ENCODE measurements at places on chromosomes 6 and 20.

- DNase-seq, result no peak
Measured at GRCh38 chr6:101114703-101115102, 233.6 kb upstream of the ASCC3 start.

GRCh38 chr6:26520237-26520849 lies 17.8 kb upstream of the HMGN4 start:
- no peak for DNase-seq

- no peak for DNase-seq
Measured at GRCh38 chr6:138576313-138576712, 77.0 kb upstream of the NHSL1 start.

GRCh38 chr6:34172961-34173775 lies 27.3 kb upstream of the GRM4 start:
- DNase-seq, result no peak

DNA sequence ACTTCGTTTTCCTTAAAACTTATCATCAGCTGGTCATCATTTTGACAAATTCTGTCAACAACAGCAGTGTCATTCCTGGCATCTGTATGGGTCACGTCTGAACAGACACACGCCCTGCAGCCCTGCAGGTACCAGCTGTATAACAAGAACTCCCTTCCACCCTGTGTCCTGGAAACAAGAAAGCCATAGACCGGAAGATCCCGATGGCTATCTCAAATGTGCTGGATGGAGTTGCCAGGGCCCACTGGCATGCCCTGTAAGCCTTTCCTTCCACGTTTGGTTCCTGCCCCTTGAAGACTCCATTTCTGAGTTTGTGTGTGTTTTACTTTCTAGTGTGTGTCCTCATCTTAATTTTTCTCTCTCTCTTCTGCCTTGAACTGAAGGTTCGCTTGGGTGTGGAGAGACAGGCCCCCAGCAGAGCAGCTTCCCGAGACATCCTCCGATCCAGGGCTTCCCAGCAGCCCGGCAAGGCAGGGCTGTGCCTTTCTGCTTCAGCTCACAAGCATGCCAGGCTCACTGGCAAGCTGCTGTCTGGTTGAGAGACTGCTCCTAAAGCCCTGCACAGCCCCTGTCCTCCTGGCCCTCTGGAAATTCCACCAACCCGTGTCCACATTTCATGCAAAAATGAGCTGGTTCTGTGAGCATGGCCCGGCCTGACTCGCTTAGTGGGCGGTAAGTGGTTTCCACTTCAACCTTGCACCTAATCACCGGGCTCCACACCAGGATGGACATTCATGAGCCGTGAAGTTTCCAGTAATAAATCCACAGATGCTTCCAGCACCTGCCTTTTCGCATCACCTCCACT lies 8.7 kb downstream of the GFRA4 start:
- DNase-seq, result no peak

DNA sequence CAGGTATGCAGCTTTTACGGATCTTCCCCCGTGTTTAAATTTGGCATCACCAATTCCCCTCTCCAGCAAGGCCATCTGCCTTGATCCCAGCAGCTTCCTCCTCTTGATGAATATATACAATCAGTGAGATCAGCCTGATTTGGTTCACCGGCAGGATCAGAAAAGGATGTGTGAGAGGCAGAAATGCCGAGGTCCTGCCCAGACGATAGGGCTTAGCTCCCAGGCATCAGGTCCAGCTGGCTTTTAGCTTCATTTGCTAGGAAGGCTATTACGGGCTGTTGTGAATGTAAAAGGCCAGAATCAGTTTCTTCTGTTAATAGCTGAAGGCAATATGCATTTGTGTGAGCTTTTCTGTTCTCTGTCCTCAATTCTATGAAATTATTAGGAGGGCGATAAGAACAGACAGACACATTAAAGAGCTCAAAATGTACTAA lies 372.8 kb downstream of the BTBD9 start:
- DNase-seq, result no peak

- DNase-seq, result no peak
Measured at GRCh38 chr6:11847515-11848345, 69.1 kb upstream of the ADTRP start.

GRCh38 chr6:113111550-113111949 lies 745.6 kb upstream of the MARCKS start:
- no peak for DNase-seq

DNA sequence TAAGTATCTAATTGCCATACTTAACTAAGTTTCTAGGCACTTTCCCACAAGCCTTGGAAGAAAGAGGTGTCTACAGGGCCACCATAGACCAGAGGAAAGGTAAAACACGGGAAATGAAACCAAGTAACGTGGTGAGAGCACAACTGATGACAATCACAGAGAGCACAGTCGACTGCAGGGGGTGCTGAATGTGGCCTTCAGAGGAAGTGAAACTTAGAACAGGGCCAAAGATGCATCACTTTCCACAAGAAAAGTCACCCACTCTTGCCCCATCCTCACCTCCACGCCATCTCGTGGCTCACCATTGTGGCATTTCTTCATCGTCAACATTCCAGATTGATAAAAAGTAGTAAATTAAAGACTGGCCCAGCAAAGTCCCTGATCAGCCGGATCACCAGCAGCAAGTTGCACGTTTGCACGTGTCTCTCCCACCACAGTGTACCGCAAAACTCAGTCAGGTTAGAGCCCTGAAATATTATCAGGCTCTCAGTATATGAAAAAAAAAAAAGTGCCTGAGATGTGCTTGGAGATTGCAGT lies 31.4 kb downstream of the HIVEP2 start:
- peak; percentile 82 for DNase-seq

DNA sequence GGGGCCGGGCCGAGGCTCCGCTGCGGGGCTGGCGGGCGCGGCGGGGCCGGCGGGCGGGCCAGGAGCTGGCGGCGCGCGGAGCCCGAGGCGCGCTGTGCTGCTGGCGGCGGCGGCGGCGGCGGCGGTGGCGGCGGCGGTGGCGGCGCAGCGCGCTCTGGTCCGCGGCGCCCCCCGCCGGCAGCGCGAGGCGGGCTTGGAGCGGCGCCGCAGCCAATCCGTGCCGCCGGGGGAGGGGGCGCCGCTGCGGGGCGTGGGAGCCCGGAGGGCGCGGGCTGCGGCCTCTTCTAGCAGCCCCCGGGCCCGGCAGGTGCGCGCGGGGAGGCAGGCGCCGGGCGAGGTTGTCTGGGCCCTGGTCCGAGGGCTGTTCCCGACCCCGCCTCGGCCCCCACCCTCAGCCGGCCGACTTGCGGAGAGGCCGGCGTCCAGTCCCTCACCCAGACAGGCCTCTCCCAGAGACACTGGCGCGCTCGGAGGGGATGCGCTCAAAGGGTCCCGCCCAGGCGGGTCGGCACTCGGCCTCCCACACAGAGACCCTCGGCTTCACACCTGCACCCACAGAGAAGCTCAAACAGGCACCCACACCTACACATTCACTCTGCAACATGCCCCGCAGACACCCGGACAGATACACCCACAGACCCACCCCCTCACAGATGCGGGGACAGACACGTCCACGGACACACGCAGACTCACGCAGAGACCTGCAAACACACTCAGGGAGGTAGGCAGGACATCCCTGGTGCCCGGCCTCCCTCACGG lies at the start of gene RIMS4:
TSS of gene RIMS4 (minus strand) at position 156 of the 759 bp plus-strand sequence. CDS start 275 bp downstream, outside the sequence.
- peak; percentile 25 for DNase-seq

- DNase-seq, result no peak
Measured at GRCh38 chr6:143135797-143136561, 75.3 kb downstream of the AIG1 start.

- DNase-seq, result no peak
Measured at GRCh38 chr6:123434186-123434585, 202.6 kb downstream of the TRDN start.

- peak; percentile 64 for DNase-seq
Measured at GRCh38 chr20:20710443-20711315, 1.8 kb downstream of the RALGAPA2 start.

- DNase-seq, result no peak
Measured at GRCh38 chr20:61657721-61658377, 405.8 kb downstream of the CDH4 start.

DNA sequence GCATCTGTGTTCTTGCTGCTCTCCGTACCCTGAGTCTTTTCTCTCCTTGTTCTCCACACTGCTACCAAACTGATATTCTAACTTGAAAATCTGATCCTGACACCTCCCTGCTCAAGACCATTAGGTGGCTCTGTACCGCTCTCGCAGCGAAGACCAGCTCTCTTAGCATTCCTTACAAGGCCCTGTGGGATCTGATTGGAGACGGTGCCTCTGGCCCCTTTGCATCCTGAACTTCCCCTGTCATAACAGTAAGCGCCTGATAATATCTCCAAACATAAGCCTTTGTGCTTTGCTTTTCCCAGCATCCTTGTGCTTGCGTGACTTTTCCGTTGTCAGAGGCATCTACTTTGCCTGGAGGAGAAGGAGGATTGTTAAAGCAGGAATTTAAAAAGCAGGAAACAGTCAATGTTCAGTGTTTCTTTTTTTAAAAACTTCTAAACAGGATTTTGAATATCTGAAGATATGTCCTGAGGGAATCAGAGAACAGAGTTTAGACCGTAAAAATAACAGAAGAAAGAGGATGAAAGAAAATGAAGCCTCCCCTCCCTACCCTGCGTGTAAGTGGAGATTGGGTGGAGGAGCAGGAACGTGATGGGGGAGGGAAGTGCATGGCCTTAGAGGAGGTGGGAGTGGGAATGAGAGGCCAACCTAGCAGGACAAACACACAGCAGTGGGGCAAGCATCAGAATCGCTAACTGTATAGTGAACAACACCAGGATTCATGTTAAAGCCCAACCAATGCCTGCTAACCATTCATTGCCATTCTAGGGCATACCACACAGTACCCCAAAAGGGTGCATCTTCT lies 89.2 kb upstream of the STMND1 start:
- no peak for DNase-seq

DNA sequence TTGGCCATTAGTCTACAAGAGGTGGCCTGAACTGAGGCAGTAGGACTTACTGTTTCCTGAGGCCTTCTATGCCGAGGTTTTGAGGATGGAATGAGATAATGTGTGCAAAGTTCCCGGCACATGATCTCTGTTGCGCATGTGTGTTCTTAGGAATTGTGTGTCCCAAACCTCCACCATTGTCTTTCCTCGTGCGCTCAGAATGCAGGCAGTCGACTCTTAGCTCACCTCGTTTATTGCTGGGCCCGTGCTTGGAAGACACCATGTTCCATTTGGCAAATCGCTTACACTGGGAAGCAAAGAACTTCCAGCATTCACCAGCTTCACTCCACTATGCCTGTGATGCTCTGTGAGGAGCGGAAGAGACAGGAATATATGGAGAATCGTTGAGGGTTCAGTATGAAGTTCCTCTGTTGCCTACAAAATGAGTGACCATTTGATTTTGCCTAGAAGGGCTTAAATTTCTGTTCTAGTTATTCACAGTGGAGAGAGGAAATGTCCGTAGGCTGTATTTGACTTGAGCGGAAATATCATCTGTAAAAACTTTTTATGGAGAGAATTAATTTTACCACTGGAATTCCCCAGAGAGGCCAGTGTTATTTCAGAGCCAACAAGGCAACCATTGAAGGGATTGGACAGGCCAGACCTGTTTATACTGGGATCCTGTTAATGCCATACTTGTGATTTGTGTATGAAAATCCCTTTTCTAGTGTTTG lies 75.7 kb upstream of the CLDN20 start:
- DNase-seq, result no peak

- no peak for DNase-seq
Measured at GRCh38 chr6:71478834-71479541, 190.4 kb downstream of the OGFRL1 start.

DNA sequence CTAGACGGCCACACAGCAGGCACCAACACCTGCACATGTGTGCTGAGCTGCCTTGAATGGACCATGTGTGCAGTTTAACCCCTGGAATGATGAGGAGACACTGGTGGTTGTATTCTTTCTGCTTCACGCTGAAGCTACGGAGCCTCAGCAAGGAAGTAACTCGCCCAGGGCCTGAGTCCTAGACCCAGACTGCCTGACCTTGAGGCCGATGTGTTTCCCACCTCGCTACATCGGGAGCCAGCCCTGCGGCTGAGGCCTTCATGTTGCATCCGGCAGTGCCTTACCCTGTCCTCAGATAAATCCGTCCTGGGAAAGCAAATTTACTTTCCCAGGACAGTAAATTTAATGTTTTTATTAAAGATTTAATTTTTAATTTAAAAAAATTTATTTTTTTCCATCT lies 110.0 kb upstream of the MTHFD1L start:
- DNase-seq, result no peak

DNA sequence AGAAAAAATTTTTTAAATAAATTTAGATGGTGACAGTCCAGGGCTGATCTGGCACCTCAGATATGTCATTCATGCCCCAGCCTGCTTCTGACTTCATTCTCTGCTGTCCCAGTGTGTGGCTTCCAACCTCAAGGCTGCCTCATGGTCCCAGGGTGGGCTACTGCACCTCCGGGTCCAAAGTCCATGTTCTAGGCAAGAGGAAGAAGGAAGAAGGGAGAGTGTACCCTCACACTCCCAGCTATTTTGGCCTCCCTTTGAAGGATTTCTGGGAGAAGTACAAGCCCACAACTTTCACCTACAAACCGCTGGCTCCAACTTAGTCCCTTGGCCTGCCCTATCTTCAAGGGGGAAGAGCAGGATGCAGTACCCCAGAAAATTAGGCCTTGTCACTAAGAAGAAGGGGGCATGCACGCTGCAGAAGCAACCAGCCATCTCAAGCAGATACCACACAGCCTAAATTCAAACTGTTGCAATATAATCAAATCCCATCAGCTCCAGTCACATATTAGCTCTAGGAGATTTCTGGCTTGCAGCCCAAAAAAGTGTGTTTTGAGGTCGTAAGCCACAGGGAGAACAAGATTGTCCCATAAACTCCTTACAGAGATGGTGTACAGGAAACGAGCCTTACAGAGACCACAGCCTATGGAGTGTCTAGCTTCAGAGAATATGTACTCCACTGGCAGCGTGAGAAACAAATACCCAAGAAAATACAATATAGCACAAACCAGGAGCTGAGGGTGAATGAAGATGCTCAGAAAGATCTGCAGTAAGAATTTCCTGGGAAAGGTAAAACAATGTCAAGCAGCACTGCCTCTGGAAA lies 906 bp upstream of the BTN3A2 start:
- DNase-seq, result no peak

DNA sequence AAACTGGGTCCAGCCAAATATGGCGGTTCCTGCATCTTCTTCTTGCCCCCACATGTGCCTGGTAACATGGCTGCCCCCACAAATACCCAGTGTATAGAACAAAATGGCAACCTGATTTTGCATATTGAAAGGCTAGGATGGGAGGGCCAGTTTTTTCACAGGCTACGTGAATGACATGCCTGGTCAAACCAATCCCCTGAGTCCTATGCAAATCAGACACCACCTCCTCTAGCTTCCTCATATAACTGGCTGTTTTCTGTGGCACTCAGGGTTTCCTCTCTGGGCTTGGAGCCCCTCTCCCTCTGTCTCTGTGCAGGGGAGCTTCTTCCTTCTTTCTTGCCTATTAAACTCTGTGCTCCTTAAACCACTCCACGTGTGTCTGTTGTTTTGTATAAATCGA lies 372.1 kb downstream of the KIF16B start:
- DNase-seq, result no peak

- no peak for DNase-seq
Measured at GRCh38 chr6:151443911-151444621, 7.9 kb downstream of the RMND1 start.

- no peak for DNase-seq
Measured at GRCh38 chr6:35729722-35730121, 7.1 kb upstream of the ARMC12 start.

GRCh38 chr6:73566954-73567591 lies 46.2 kb upstream of the EEF1A1 start:
- no peak for DNase-seq

- DNase-seq, result no peak
Measured at GRCh38 chr20:4306206-4306605, 290.8 kb upstream of the RNF24 start.

- DNase-seq, result no peak
Measured at GRCh38 chr6:36733300-36733699, 35.7 kb downstream of the RAB44 start.

- DNase-seq, result no peak
Measured at GRCh38 chr6:114346451-114346850, 3.6 kb upstream of the HS3ST5 start.

Measured in activated CD4-positive, alpha-beta T cell treated with anti-CD3 and anti-CD28 coated beads for 36 hours (primary cell).